ENCODE measurements at places on chromosomes 7 and 10.

DNA sequence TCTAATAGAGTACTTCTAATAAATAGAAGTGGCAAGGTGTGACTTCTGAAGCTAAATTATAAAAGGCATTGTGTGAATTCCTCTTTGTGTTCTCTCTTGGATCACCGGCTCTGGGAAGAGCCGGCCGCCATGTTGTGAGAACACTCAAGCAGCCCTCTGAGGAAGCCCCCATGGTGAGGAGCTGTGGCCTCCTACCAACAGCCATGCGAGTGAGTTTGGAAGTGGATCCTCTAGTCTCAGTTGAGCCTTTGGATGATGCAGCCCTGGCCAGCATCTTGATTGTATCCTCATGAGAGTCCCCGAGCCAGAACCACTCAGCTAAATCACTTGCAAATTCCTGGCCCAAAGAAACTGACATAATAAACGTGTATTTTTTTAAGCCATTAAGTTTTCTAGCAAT lies 94.5 kb upstream of the CARD11 start:
- no peak for DNase-seq

DNA sequence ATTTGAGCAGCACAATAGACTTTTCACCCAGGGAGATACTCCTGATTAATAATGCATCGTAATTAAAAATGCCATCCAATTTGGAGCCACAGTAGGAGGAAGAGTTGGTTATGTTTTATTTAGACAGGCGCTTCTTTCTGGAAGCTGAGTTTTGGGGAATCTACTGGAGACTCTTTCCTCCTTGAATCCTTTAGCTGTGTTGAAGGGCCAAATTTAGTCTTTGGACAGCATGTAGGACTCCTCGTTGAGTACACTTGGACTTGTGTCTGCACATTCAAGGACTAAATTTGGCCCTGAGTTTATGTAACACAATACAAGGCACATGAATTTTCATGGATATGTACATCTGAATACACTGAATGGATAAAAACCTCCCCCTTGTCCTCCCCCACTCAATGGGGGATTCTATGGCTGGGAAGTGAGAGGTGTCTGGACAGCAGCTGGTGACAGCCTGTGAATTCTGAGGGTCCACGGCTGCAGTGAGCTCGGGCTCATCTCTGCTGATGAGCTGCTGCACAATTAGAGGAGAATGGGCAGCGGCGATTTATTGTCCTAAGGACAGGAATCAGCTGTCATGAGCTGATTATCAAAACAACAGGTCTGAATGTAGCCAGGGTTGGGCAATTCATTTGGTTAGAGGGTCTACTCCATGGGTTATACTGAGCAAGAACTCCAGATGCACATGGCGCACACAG lies 95.2 kb downstream of the PRTFDC1 start:
- DNase-seq: no peak

DNA sequence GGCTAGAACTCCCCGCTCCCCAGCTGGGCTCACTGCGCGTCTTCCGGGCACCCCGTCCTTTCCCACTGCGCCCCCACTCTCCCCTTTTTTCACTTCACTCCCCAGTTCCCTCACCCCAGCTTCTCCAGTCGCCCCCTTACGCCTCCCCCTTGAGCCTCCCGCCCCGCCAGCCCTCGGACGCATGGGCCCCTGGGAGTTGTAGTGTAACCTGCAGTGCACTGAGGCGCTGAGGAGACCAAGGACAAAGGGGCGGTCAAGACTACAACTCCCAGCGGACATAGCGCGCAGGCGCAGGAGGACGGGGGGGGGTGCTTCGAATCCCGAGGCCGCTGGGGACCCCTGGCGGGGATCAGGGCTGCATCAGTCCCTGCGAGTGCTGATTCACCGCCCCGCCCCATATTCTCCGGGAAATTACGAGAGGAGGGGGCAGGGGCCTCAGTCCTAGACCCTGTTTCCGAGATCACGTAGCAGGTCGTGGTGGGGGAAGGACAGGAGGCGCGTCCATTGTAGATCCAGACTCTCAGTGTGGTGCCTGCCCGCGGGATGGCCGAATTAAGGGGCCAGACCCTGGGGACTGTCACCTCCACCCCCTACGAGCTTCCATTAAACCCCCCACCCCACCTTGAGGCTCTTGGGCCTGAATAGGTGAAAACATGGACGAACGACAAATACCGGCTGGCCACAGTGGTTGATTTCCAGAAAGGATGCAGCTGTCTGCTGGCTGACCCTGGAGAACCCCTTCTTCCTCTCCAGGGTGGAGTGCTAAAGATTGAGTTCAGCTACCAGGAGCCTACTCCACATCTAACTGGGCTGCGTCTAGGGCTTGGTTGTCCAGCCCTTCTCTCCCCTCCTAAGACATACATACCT lies 553 bp upstream of the YWHAG start:
- DNase-seq: peak; percentile 91

- DNase-seq: no peak
These were observed 72.0 kb downstream of the GOLGA7B start for GRCh38 chr10:97921581-97922021.

All from NCI-H2107 (cell line).